SJCRH30 (cell line): ENCODE measurements at places on chromosomes 2 and 18. TPM values are rescaled to one million over a fixed set of nuclear protein-coding genes. Genes with fewer than 3 reads are reported as not detected.

GRCh38 chr2:69177063-69177771 is 164.2 kb downstream of the ANTXR1 start:
- DNase-seq, result peak; percentile 99
- H3K4me3 ChIP-seq, result peak overlapping the region; percentile 16
- H3K4me1 ChIP-seq, result peaks cover 32% of the 10 kb centered on the region
- peak overlapping the region; percentile 94 for H3K27ac ChIP-seq
- H3K27me3 ChIP-seq, result no peaks in the 10 kb centered on the region

GRCh38 chr2:133503927-133504326 is 64.3 kb downstream of the NCKAP5 start:
- no peaks in the 10 kb centered on the region for H3K36me3 ChIP-seq
- H3K4me1 ChIP-seq, result no peaks in the 10 kb centered on the region
- DNase-seq, result no peak
- H3K27me3 ChIP-seq, result no peaks in the 10 kb centered on the region
- H3K27ac ChIP-seq, result no peak overlapping the region

- no peaks in the 10 kb centered on the region for H3K36me3 ChIP-seq
- no peak overlapping the region for H3K4me3 ChIP-seq
- no peak overlapping the region for H3K27ac ChIP-seq
- no peak for DNase-seq
- peaks cover 21% of the 10 kb centered on the region for H3K4me1 ChIP-seq
- no peaks in the 10 kb centered on the region for H3K27me3 ChIP-seq
Measured at GRCh38 chr2:188664416-188664815, 309.8 kb upstream of the COL3A1 start.

DNA sequence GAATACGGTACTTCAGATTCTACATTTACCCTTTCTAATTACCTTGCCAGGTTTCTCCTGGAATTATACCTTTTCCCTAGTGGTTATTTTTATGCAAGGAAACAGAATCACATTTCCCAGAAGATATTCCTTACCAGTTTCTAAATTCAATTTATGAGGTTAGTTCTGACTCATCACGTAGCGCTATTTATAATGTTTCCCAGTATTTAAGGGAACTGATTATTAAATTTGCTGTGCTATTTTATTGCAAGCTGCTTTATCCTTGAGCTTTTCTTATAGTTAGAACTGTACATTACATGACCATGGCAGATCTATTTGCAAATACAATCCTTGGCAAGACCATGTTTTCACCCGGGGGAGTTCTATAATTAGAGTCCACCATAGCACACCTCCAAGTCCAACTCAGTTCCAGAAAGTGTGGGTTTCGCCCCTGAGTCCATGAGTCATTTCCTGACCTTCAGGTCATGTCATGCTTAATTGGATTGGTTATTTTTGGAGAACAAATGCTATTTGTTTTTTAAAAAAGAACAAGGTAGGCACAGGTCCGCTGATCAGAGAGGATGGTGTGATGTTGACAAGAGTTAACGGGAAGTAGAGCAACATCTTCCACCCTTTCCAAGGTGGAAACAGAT is 126.6 kb downstream of the ZNF532 start:
- no peak overlapping the region for H3K27ac ChIP-seq
- H3K4me1 ChIP-seq, result peaks cover 18% of the 10 kb centered on the region
- H3K27me3 ChIP-seq, result no peaks in the 10 kb centered on the region
- no peaks in the 10 kb centered on the region for H3K36me3 ChIP-seq

DNA sequence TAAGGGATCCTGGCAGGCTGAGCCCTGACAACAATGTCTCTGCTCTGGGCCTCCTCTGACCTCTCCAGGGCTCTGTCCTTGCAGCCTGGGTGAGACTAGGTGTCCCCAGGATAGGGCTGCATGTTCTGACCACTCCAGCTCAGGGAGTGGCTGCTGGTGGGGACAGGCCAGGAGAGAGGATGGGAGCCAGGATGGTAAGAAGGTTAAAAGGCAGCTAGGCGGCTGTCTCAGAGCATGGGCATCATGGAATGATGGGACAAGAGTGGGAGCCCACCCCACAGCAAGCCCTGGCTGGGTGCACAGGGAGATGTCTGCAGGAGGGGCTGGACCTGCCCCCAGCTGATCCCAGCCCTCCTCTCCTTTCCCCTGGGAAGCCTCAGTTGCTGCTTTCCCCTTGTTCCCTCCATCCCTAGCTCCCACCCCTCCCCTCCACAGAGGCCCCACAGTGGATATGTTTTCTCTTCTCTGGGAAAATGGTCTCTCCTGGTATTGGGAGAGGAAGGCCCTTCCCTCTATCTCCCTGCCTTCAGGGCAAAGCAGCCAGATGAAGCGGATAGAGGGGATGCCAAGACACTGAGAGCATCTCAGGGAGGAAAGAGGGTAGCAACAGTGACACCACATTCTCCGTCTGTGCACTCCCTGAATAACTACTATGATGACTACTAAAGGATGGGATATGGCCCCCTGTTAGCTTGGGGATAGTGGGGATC is 334.3 kb downstream of the DYSF start:
- peaks cover 8% of the 10 kb centered on the region for H3K4me1 ChIP-seq
- H3K36me3 ChIP-seq, result no peaks in the 10 kb centered on the region
- DNase-seq, result no peak
- H3K27me3 ChIP-seq, result no peaks in the 10 kb centered on the region
- no peak overlapping the region for H3K4me3 ChIP-seq

Gene SLC9A2
- 0.10 TPM in 2 replicates for total RNA-seq

Gene DSG2
- 4.8 and 4.9 TPM in 2 replicates for total RNA-seq

Gene CCDC150
- 9.6 and 17.4 TPM in 2 replicates for total RNA-seq

Gene UPP2
- total RNA-seq, result not detected in 2 replicates
